Osteoblast (primary cell): ENCODE measurements at places on chromosomes 4 and X. TPM values are rescaled to one million over a fixed set of nuclear protein-coding genes. Genes with fewer than 3 reads are reported as not detected.
A peak's percentile ranks its signal among the peaks of the same experiment; 100 is the strongest.

FRYL gene
- total RNA-seq, result 39.2 and 42.0 TPM in 2 replicates

- H3K4me3 ChIP-seq, result no peak overlapping the region
- peak overlapping the region; percentile 89 for H3K27ac ChIP-seq
- no peaks in the 10 kb centered on the region for H3K27me3 ChIP-seq
- peaks cover 58% of the 10 kb centered on the region for H3K4me1 ChIP-seq
- peak; percentile 97 for DNase-seq
Observed at GRCh38 chr4:5753766-5754528, 42.9 kb downstream of the EVC start.

GRCh38 chr4:113474017-113474416 is 287.5 kb downstream of the CAMK2D start:
- H3K36me3 ChIP-seq, result peaks cover 11% of the 10 kb centered on the region
- no peaks in the 10 kb centered on the region for H3K27me3 ChIP-seq
- H3K4me3 ChIP-seq, result no peak overlapping the region
- H3K27ac ChIP-seq, result peak overlapping the region; percentile 83
- peaks cover 49% of the 10 kb centered on the region for H3K4me1 ChIP-seq

- no peaks in the 10 kb centered on the region for H3K4me1 ChIP-seq
- H3K4me3 ChIP-seq, result no peak overlapping the region
- no peaks in the 10 kb centered on the region for H3K27me3 ChIP-seq
- no peak overlapping the region for H3K27ac ChIP-seq
Observed at GRCh38 chrX:30343206-30343605, 34.0 kb upstream of the NR0B1 start.

DNA sequence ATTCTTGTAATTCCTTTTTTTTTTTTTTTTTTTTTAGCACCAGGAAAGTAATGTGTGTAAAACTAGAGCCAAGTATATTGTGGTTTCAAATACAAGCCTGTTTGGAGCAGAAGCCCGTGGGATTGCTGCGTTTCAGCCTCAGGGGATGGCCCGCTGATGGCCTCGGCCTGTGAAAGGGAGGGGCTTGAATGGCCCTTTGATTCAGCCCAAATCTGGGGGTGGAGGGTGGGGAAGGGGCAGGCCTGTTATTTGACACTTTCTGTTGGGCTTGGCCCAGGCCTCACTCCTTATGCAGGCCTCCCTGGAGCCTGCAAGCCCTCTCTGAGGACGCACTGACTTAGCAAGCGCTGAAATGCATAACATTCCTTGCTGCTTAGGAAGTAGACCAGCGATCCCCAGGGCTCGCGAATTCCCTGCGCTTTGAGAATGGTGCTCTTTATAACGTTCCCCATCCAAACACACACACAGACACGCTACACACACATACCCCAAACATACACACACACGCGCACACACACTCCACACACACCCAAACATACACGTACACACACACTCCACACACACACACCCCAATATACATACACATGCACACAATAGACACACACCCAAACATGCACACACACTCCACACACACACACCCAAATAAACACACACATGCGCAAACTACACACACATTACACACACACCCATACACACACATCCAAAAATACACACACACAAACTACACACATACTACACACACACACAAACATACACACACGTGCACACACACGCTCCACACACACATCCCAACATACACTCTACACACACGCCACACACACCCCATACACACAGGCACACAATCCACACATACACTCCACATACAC is 29.6 kb downstream of the TLR10 start:
- peaks cover 18% of the 10 kb centered on the region for H3K4me1 ChIP-seq
- peak; percentile 88 for DNase-seq
- no peaks in the 10 kb centered on the region for H3K36me3 ChIP-seq
- H3K4me3 ChIP-seq, result peak overlapping the region; percentile 55
- H3K27ac ChIP-seq, result peak overlapping the region; percentile 72

CT45A3 gene
- not detected in 2 replicates for total RNA-seq

DNA sequence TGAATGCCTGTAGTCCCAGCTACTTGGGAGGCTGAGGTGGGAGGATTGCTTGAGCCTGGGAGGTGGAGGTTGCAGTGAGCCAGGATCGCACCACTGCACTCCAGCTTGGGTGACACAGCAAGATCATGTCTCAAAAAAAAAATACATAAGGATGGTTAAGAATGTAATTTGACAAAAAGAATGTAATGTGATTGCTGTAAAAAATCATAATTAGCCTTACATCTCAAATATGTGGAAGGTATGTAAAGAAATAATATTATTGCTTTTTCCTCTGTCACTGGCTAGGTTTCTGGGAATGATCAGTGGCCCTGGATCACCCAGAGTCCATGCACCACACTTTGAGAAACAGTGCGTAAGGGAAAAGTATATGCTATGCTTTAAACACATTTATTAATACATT is 106.1 kb upstream of the C1GALT1C1 start:
- no peak for DNase-seq
- H3K4me3 ChIP-seq, result no peak overlapping the region
- H3K36me3 ChIP-seq, result no peaks in the 10 kb centered on the region
- H3K27me3 ChIP-seq, result no peaks in the 10 kb centered on the region
- H3K27ac ChIP-seq, result peak overlapping the region; percentile 90

DNA sequence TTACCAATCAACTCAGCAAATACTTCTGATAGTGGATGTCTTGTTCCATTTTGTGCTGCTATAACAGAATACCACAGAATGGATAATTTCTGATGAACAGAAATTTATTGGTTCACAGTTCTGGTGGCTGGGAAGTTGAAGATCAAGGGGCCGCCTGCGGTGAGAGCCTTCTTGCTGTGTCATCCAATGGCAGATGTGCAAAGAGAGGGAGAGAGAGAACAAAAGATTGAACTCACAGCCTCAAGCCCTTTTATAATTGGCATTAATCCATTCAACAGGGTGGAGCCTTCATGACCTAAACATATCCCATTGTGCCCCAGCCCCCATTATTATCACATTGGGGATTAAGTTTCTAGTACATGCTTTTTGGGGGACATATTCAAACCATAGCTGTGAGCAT is 86.1 kb downstream of the ADGRG4 start:
- no peak overlapping the region for H3K27ac ChIP-seq
- H3K4me3 ChIP-seq, result no peak overlapping the region
- no peaks in the 10 kb centered on the region for H3K4me1 ChIP-seq
- no peaks in the 10 kb centered on the region for H3K36me3 ChIP-seq

MGARP gene
- total RNA-seq, result 4.4 and 7.6 TPM in 2 replicates

- H3K27ac ChIP-seq, result no peak overlapping the region
- no peak overlapping the region for H3K4me3 ChIP-seq
- H3K4me1 ChIP-seq, result no peaks in the 10 kb centered on the region
- no peaks in the 10 kb centered on the region for H3K27me3 ChIP-seq
- DNase-seq, result no peak
Observed at GRCh38 chr4:81881855-81882621, 410.3 kb upstream of the RASGEF1B start.

DNA sequence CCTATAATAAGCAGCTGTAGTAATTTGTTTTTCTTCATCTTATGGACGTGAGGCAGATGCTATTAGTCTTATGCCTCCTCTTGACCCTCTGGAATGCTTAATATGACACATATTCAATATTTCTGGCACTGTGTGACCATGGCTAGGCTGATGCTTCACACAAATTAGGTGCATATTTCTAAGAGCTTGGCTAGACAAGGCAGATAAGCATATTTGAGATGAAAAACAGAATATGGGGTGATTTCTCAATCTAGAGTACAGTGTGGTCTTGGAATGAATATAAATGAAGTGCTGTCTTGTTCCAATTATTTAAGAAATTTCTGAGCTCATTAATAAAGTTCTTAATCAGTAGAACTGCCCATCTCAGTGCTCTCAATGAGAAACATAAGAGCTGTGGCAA is 156.2 kb downstream of the NPNT start:
- H3K4me1 ChIP-seq, result peaks cover 7% of the 10 kb centered on the region
- H3K36me3 ChIP-seq, result no peaks in the 10 kb centered on the region
- H3K4me3 ChIP-seq, result no peak overlapping the region
- no peaks in the 10 kb centered on the region for H3K27me3 ChIP-seq

DNA sequence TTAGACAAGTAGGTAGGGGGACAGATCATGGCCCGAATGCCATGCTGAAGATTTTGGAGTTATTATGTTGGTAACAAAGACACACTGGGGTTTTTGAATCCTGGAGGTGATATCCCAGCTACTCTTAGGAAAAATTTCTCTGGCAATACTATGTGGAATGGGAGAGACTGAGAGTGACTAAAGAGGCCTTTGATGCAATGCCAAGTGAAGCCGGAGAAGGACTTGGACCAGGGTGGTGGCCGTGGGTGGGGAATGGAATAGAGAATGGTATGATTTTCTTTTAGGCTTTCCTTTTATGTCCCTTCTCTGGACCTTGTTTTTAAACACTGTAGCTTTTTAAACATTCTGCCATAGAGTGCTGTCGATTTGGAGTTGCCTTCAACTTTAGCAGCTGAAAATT is 141.6 kb downstream of the DCLK2 start:
- no peaks in the 10 kb centered on the region for H3K27me3 ChIP-seq
- peaks cover 28% of the 10 kb centered on the region for H3K4me1 ChIP-seq
- no peak for DNase-seq
- no peak overlapping the region for H3K4me3 ChIP-seq
- H3K36me3 ChIP-seq, result peaks cover 3% of the 10 kb centered on the region
- no peak overlapping the region for H3K27ac ChIP-seq

GC gene
- total RNA-seq, result not detected in 2 replicates

TLR3 gene
- 8.0 and 8.8 TPM in 2 replicates for total RNA-seq

SPATA4 gene
- 0.59 and 0.72 TPM in 2 replicates for total RNA-seq

DNA sequence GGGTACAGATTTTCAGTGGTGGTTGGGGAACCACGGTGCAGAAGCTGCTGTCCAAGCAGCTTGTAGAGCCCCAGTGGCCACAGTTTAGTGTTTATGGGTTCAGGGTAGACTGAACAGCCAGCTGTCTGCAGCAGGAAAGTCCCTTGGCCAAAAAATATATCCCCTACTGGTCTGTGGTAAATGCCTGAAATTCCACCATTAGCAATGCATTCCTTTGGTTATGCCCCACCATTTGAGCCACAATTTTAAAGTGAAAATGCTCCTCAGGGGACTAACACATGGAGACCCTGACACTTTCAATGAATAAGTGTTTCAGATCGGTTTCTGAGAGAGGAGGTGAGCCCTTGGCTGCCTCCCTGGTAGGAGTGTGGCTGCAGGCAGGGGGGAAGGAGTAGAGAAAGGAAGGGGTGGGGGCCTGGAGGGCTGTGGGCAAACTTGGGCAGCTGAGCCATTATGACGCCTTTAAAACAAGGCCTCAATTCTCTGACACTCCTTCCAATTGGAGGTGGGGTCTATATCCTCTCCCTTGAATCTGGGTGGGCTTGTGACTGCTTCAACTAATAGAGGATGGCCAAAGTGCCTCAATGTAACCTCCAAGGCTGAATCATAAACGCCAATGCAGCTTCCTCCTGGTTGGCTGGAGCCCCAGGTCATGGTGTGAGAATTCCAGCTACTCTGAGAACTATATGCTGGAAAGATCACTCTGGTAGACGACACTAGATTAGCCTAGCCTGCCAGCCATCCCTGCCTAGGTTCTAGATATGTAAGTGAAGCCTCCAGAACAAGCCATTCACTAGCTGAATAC is 75.8 kb upstream of the ATP6AP2 start:
- H3K27me3 ChIP-seq, result peaks cover 34% of the 10 kb centered on the region
- peaks cover 18% of the 10 kb centered on the region for H3K4me1 ChIP-seq
- H3K27ac ChIP-seq, result peak overlapping the region; percentile 42

SOWAHD gene
- under 0.01 and 0.72 TPM in 2 replicates for total RNA-seq

DNA sequence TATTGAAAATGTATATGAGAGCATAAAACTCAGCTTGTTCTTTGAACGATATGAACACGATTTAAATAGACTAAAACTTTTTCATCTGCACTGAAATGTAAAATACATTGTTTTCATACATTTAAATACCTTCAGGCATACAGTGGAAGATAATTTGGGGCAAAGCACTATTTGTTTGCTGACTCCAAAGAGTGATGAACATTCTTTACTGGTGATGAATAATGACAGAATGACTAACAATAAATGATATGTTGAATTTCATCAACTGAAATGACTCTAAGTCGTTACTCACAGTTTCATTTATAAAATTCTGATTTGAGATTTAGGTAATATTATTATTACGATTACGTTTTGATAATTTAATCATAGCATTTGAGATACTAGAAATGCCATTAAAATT is 1160.1 kb downstream of the NLGN4X start:
- no peak overlapping the region for H3K27ac ChIP-seq
- H3K36me3 ChIP-seq, result no peaks in the 10 kb centered on the region
- no peak for DNase-seq
- H3K27me3 ChIP-seq, result no peaks in the 10 kb centered on the region

DNA sequence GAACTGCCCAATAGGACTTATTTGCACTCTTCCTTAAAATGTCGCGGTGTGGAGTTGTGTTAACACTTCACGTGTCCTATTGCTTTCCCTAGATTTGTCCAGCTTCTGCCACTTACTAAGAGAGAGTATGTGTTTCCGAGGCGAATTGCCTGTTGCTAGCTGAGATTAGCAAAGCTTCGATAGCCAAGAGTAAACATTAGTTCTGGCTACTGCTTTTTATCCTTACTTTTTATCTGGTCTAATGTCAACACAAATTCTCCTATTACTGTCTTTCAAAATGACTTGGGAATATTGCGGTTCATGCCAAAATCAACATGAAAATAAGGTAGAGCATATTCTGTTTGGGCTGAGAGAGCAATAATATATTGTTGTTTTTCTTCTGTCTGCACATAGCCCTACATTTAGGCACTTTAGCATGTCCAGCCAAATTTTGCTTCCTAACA is 90.4 kb upstream of the VEGFC start:
- peak overlapping the region; percentile 39 for H3K4me3 ChIP-seq
- no peaks in the 10 kb centered on the region for H3K27me3 ChIP-seq
- peaks cover 43% of the 10 kb centered on the region for H3K4me1 ChIP-seq
- no peaks in the 10 kb centered on the region for H3K36me3 ChIP-seq
- DNase-seq, result no peak

DNA sequence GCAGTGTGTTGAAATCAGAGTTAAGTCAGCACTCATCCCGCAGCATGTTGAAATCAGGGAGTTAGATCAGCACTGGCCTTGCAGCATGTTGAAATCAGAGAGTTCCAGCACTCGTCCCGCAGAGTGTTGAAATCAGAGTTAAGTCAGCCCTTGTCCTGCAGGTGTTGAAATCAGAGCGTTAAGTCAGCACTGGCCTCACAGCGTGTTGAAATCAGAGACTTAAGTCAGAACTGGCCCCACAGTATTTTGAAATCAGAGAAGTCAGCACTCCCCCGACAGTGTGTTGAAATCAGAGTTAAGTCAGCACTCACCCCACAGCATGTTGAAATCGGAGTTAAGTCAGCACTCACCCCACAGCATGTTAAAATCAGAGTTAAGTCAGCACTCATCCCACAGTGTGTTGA is 10.9 kb upstream of the UVSSA start:
- no peaks in the 10 kb centered on the region for H3K27me3 ChIP-seq
- H3K4me3 ChIP-seq, result no peak overlapping the region
- no peak overlapping the region for H3K27ac ChIP-seq
- no peak for DNase-seq
- H3K36me3 ChIP-seq, result peaks cover 66% of the 10 kb centered on the region

- H3K27ac ChIP-seq, result no peak overlapping the region
- H3K4me1 ChIP-seq, result no peaks in the 10 kb centered on the region
- no peaks in the 10 kb centered on the region for H3K27me3 ChIP-seq
- H3K36me3 ChIP-seq, result no peaks in the 10 kb centered on the region
Observed at GRCh38 chr4:244471-244870, 60.8 kb downstream of the ZNF732 start.

- no peaks in the 10 kb centered on the region for H3K27me3 ChIP-seq
- peaks cover 42% of the 10 kb centered on the region for H3K4me1 ChIP-seq
- H3K4me3 ChIP-seq, result peak overlapping the region; percentile 22
Observed at GRCh38 chr4:88661739-88662138, 35.9 kb downstream of the NAP1L5 start.

- no peaks in the 10 kb centered on the region for H3K36me3 ChIP-seq
- no peaks in the 10 kb centered on the region for H3K4me1 ChIP-seq
- peaks cover 4% of the 10 kb centered on the region for H3K27me3 ChIP-seq
- DNase-seq, result no peak
Observed at GRCh38 chrX:41588271-41588670, 100.5 kb upstream of the GPR34 start.

HMGN5 gene
- 0.88 and 1.8 TPM in 2 replicates for total RNA-seq

MAGEB1 gene
- not detected in 2 replicates for total RNA-seq
